ENCODE measurements at places on chromosomes 6 and 20.
A peak's percentile ranks its signal among the peaks of the same experiment; 100 is the strongest.

DNA sequence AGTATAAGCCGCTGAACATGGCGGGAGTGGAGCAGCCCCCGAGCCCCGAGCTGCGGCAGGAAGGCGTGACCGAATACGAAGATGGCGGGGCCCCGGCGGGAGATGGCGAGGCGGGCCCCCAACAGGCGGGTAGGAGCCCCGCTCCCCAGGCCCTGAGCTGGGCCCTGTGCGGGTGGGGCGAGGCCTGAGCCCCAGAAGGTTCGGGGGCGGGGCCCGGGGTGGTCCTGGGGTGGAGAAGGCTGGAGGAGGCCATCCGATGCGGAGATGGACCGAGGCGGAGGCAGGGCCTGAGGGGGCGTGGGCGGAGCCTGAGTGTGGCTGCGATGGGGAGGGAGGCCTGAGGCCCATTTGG lies 7.1 kb downstream of the L3MBTL1 start:
- DNase-seq = peak; percentile 16

DNA sequence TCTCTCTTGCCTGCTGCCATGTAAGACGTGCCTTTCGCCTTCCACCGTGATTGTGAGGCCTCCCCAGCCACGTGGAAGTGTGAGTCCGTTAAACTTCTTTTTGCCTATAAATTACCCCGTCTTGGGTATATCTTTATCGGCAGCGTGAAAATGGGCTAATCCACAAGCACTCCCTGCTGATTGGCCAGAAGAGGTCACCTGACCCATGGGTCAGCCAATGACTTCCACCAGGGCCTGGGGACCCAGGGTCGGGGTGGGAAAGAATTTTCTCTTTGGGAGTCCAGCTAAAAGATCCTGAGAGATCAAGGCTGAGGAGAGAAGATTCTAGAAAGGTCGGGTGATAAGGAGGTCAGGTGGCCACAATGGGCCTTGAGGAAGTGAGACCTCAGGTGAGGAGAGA lies 17.1 kb downstream of the ZBP1 start:
- no peak for DNase-seq

DNA sequence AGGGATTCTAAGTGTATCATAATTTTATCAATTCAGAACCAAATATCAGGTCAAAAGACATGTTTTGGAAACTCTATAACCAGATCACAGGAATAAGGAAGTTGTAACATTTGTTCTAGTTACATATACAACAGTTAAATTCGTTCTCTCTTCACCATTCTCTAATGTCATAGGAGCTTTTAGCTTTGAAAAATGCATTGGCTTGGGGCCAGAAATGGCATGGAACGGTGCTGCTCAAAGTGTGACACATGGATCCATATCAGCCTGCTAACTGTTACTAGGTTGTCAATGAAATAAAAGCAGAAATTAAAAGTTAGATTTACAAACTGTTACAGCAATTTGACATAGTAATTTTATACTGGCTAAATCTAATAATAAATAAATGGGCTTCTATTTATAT lies 120.3 kb downstream of the LCA5 start:
- no peak for DNase-seq

GRCh38 chr20:24756292-24757025 lies 192.6 kb upstream of the CST7 start:
- DNase-seq = no peak

GRCh38 chr6:35154262-35154661 lies 13.1 kb upstream of the TCP11 start:
- DNase-seq = no peak

- no peak for DNase-seq
Measured at GRCh38 chr6:3764516-3765335, 13.2 kb upstream of the PXDC1 start.

GRCh38 chr6:13872681-13873080 lies 52.1 kb upstream of the RNF182 start:
- no peak for DNase-seq

DNA sequence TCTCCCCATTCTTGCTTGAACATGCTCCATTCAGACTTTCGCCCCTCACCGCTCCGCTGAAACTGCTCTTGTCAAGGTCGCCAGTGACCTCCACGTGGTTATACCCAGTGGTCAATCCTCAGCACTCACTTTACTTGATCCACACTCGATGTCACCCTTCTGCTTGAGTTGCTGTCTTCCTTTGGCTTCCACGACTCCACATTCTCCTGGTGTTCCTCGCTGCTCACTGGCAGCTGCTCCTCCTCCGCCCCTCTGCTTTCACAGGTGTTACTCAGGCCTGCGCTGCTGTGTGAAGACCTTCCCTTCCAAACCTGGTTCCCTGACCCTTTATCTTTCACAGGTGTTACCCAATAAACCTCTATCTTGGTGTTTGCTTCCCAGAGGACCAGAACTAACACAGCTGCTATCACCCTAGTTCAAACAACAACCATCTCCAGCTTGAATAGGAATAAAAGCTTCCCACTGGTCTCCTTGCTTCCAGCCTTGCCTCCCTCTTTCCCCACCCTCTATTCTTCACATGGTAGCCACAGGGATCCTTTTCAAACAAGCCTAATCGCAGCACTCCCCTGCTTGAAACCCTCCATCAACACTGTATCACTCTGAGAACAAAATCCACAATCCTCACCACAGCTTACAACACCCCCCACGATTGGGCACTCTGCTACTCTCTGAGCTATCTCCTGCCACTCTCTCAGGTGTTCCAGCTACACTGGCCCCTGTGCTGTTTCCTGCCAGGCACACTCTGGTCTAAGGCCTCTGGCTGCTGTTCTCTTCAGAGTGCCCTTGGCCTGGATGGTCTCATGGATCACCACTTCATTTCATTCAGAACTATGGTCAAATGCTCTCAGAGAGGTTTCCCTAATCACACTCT lies 10.7 kb downstream of the PPIL1 start:
- no peak for DNase-seq

GRCh38 chr20:47487175-47487917 lies 14.3 kb upstream of the NCOA3 start:
- no peak for DNase-seq

DNA sequence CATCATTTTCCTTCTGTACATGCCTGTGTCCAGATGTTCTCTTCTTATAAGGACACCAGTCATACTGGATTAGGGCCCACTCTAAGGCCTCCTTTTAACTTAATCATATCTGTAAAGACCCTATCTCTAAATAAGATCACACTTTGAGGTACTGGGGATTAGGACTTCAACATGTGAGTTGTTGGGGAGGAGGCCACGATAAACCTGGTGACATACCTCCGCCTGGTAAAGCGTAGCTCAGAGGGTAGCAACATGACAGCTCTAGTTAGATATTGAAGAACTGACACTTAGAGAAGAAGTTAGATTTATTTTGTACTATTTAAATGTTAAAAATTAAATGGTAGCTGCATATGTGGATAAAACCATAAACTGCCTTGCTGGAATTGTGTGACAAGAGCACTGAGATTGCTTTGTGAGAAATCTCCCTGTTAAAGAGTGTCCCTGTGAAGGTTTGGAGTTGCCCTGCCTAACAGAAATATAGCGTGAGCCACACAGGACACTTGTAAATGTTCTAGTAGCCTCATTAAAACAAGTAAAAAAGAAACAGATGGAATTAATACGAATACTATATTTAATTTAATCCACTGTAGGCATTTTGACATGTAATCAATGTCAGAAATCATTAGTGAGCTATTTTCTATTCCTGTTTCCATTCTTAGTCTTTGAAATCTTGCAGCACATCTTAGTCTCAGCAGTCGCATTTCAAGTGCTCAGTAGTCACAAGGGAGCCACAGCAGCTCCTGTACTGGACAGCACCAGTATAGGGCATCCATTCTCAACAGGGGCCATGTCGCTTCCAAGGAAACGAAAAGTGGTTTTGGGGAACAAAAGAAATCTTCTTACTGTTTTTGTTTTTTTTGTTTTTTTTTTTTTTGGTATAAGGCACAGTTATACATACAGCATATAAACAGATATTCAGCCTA lies 13.4 kb downstream of the PLCB1 start:
- DNase-seq = no peak

- DNase-seq = no peak
Measured at GRCh38 chr6:5453546-5453945, 192.2 kb downstream of the FARS2 start.

GRCh38 chr6:79719248-79719960 lies 88.3 kb downstream of the SH3BGRL2 start:
- peak; percentile 58 for DNase-seq

- DNase-seq = no peak
Measured at GRCh38 chr6:24500683-24501082, 5.9 kb downstream of the ALDH5A1 start.

GRCh38 chr6:14818422-14818884 lies 427.4 kb upstream of the JARID2 start:
- no peak for DNase-seq

DNA sequence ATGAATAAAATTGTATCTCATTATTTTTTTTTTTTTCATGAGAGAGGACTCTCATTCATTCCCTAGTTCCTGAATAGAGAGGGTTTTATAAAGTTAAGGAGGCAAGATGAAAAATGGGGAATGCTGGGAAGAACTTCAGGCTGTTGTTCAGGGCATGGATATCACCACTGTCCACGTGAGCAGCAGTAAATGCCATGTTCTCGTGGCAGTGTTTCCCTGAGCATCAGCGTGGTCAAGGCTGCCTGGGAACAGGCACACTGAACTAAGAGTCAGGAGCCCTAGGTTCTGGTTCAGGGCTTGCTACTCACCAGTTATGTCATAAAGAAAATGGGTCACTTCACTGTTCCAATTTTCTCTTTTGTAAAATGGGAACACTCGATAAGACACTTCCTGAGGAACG lies 93.2 kb downstream of the MAN1A1 start:
- no peak for DNase-seq

GRCh38 chr6:15462717-15463525 lies 199.9 kb downstream of the DTNBP1 start:
- peak; percentile 36 for DNase-seq

GRCh38 chr6:118350881-118351430 lies 197.1 kb upstream of the PLN start:
- peak; percentile 20 for DNase-seq

GRCh38 chr6:132919045-132919860 lies 104.9 kb downstream of the RPS12 start:
- peak; percentile 94 for DNase-seq

GRCh38 chr6:77454386-77454785 lies 8.9 kb downstream of the HTR1B start:
- DNase-seq = no peak

DNA sequence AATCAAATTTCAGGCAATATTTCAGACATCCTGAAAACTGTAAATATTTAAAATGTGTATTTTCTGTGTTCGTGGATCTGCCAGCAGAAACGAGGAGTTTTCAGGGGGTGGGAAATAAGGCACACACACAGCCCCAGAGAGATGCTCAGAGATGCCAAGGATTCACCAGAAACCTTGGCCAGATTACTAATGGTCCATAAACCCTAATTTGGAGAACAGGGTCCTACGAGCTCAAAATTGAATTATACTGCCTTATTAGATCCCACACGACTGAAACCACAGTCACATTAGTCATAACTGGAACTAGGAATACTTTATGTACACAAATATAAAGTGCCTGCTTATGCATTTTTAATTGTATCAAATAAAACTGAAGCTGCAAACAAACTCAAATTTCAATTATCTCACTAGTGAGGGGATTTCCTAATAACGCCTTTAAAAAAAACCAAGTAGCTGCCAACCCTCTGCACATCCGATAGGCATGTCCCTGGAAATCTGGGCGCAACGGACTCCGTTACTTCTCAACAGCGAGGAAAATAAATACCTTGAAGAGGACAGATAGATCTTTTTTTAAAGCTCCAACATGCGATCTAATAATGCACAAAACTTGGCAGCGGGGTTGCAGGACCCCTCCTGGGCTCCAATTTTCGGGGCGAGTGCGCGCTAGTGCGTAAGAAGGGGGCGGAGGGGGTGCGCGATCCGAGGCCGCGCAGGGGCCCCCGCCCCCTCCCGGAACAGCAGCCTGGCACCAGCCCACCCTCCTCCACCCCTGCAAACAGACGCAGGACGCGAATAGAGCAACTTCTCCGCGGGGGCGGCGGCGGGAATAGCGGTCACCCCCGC lies 897 bp downstream of the CHD6 start:
- DNase-seq = no peak

GRCh38 chr6:44039839-44040350 lies 87.4 kb downstream of the MRPL14 start:
- no peak for DNase-seq

DNA sequence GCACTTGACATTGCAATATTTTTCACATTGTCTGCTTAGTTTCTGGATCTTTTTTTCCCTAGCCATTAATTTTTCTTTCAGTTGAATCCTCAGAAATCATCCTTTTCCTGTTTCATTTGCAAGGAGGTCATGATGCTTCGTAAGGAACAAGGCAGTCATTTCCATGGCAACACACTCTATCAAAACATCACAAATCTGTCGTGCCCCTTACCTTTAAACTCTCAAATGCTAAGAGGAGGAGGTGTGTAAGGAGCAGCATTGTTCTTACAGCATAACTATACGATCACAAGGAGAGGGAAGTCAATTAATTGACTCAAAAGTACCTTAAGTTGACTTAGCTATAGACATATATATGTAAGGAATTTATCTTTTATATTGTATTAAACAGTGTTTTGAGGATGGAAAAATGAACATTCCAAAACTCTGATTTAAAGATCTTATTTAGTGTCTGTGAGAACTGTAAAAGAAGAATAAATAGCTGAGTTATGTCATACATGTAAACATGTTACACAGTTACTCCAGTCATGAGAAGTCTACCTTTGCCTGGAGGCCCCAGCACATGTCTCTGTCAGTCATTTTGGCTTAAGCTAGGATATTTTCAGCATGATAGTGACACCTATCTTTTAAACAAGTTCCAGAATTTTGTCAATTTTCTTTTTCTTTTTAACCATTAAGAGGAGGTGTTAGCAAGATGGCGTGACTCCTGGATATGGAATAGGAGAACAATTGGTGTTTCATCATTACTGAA lies 41.6 kb downstream of the CDKAL1 start:
- no peak for DNase-seq

DNA sequence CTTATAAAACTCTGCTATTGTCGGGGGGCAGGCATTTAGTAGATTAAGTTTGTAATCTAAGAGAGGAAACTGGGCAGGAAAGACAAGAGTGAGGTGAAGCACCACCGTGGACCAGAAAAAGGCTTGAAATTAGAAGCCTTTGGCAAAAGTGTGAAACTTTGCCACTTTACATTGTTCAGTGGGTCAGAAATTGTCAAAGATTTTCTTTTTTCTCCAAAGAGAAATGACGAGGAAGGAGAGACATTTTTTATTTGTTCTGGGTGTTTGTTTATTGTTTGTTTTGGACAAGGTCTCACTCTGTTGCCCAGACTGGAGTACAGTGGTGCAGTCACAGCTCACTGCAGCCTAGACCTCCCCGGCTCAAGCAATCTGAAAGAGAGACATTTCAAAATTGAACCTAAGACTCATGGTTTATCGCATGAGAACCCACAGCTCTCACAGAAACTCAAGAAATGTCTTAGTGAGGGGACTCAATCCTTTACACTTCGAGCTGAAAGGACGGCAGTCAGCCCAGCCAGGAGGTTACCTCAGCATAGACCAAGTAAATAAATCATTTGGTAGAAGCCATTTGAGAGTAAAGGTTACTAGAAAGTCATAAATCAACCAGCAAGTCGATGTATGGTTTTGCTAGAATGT lies 262.8 kb upstream of the TAB2 start:
- no peak for DNase-seq

DNA sequence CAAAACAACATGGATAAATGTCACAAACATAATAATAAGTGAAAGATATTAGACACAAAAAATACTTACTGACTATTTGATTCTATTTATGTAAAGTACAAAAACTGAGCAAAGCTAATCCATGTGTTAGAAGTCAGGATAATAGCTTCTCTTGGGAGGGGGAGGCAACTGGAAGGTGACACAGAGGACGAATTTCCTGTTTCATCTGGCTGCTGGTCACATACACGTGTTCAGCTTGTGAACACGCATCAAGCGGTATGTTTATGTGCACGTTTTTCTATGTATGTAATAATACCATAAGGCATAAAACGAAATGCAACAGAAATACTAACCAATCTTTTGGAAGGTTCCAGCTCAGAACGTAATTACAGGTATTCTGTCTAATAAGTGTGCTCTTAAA lies 54.3 kb downstream of the MKKS start:
- no peak for DNase-seq

Measured in fibroblast of the conjunctiva (primary cell).